Ascending aorta (tissue), 2 donors: ENCODE measurements at places on chromosomes 5 and 9.
A peak's percentile ranks its signal among the peaks of the same experiment; 100 is the strongest.

- DNase-seq = no peak
Measured at GRCh38 chr5:154945695-154946301, 4.9 kb downstream of the MRPL22 start.

DNA sequence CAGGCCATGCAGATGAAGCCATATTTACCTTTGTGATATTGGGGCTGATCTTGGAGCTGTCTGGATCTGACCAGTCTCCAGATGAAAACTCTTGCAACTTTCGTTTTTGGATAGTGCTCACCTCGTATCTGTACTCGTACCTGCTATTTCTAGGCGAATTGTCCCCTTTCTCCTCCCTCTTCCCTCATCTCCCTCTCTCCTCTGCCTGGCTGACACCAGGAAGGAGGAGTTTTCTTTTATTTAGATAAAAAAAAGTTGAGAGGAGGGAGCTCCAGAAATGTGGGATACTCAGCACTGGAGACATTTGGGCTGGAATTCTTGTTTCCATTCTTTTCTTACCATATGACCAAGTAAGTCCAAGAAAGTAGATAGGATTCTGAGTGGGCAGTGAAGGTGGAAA is 54.6 kb upstream of the ABL1 start:
- no peak for DNase-seq

DNA sequence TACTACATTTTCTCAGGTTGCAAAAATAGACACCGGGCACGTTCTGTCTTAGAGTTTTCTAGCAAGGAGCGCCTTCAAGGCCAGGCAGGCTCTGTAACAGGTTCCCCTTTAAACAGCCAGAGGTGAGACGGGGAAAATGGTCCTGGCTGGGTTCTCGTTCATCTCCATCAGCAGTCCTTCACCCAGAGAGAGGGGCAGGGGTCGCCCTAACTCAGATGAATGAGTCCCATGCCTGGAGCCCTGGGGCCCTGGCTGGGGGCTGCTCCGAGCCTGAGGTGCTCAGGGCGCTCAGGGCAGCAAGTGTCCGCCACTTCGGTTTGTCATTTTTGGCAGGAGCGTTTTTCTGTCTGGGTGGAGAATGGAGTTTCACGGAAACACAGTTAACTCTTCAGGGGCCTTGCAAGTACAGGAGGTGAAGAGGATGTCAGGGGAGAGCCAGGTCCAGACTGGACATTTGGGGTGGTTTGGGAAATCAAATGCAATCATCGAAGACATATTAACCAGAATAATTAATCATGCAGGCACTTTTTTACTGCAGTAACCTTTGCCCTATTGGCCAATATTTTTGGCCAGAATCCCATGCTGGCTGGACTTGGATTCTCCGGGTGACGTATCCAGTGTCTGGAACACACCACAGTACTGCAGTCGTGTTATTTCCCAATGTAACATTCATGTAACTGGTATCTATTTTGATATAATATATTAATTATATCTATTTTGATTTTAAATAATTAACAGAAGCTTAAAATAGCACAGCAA is 2.9 kb downstream of the NTNG2 start:
- peak; percentile 76 for DNase-seq

DNA sequence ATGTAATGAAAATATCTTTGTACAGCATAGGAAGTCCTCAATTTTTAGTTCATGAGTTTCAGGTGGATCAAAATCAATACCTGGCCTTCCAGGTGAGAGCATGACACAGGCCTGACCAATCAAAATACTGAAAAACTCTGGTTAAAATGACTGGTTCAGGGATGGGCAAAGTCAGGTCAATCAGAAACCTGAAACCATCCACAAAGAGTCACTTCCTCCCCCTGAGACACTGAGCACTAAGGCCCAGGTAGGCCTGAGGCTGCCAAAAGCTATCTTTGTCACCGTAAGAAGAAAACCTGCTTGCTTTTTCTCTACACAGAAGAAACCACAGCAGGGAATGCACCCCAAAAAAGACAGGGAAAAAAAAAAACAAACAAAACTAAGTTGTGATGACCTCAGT is 444.8 kb downstream of the TLR4 start:
- DNase-seq = no peak

DNA sequence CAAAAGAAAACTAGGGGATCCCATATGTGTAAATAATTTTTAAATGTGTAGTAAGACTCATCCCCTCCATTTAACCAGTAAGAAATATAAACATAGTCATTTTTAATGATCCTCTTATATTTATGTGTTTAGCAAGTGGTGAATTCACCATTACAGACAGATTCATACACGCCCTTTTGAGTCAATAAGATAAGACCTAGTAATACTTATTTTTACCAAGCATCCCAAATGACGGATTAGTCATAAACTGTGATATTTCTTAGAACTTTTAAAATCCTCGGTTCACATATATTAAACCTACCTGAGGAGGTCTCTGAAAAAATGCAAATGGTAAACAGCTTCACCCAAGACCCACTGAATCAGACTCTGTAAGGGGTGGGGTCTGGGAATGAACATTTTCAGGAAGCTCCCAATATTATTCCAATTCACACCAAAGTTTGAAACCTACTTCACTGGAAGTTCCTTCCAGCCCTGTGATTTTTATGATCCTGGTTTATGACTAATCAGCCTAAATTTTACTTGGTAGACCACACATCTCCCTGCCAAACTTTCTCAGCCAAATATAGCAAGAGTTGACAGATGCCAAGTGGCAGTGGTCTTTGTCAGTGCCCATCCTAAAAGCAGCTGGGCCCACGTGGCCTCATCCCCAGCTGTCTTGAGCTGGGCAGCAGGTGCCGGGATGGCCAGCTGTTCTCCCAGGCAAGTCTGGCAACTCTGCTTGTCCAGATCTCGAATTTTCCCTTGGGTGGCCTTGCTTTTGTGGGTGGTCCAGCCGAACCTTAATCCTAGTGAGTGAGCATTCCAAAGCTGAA is 559.0 kb upstream of the RGMB start:
- DNase-seq = no peak
